ENCODE measurements at places on chromosomes 1 and 21.

- DNase-seq: no peak
Observed at GRCh38 chr1:221719987-221720386, 21.9 kb downstream of the DUSP10 start.

- DNase-seq: no peak
Observed at GRCh38 chr1:182051938-182052337, 9.6 kb downstream of the ZNF648 start.

- DNase-seq: no peak
Observed at GRCh38 chr1:187306710-187307415, 478.1 kb downstream of the PLA2G4A start.

- no peak for DNase-seq
Observed at GRCh38 chr1:82162486-82163420, 362.0 kb downstream of the ADGRL2 start.

GRCh38 chr1:28518745-28519341, 13.0 kb downstream of the RCC1 start:
- no peak for DNase-seq

DNA sequence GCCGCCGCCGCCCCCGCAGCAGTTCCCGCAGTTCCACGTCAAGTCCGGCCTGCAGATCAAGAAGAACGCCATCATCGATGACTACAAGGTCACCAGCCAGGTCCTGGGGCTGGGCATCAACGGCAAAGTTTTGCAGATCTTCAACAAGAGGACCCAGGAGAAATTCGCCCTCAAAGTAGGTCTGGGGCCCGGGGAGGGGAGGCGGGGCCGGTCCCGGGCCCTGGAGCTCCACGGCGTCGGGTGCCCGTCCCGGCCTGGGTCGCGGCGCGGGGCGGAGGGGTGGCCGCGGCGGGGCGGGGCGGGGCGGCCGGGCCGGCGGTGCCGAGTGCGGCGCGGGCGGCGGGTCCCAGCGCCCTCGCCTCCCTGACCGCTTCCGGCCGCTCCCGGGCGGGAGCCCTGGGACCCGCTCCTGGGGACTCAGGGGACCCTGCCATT, 646 bp downstream of the MAPKAPK2 start:
- no peak for DNase-seq
